ENCODE measurements at places on chromosomes 7 and 10.

DNA sequence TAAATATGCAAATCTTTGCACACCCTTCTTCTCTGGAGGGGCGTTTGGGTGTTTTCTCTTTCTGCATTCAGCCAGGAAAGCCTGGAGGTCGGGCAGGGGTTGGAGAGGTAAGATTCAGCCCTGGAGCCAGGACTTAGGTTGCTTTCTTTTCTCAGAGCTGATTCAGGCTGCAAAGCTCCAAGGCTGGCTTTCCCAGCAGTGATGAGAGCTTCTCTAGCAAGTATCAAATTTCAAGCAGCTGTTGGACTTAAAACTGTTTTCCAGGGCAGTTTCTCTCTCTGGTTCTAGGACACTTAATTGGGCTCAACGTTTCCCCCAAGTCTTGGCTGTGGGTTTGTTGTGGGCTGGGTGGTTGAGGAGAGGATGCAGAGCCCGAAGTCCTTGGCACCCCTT, 608 bp downstream of the AKR1B10 start:
- DNase-seq, result peak; percentile 64

DNA sequence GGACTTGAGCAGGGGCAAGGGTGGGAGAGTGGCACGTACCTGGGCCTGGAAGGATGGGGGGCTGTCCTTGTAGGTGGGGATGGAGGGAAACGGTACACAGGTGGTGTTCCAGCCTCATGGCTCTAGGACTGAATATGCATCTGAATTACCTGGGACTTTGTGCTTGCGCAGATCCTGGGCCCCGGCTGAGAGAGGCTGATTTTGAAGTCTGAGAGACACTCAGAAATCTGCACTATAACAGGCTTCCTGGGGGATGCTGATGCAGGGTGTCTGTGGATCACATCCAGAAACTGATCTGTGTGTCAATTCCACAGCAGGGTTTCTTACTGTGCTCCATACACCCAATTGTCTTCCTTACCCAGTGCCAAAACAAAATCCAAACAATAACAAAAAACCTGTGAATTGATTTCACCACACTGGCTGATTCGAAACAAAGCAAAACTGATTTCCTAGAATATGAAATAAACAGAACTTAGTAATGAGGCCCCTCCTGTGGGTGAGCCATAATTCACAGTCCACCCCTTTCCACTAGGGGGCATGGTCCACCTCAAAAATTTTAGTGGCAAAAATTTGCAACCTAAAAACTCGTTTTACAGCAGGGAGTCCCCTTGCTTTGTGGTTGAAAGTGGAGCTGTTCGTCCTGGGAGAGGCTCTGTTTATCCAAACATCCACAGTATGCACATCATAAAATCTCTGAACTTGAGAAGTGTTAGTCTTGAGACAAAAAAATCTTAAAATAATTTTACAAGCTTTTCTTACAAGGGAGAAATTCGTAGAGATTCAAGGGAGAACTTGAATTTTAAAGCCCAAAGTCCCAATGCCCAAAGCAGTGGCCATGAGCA, 32.0 kb upstream of the PLEKHA1 start:
- DNase-seq, result peak; percentile 5

- peak; percentile 3 for DNase-seq
These were observed 82.0 kb downstream of the SND1 start for GRCh38 chr7:127733986-127734385.

GRCh38 chr10:59079386-59080226, 96.8 kb upstream of the PHYHIPL start:
- DNase-seq, result peak; percentile 28

GRCh38 chr10:29634764-29635625, at the start of gene SVIL:
Gene SVIL (minus strand): TSS chr10:29634971. CDS start chr10:29555058, 79,913 bp downstream.
- DNase-seq, result no peak

DNA sequence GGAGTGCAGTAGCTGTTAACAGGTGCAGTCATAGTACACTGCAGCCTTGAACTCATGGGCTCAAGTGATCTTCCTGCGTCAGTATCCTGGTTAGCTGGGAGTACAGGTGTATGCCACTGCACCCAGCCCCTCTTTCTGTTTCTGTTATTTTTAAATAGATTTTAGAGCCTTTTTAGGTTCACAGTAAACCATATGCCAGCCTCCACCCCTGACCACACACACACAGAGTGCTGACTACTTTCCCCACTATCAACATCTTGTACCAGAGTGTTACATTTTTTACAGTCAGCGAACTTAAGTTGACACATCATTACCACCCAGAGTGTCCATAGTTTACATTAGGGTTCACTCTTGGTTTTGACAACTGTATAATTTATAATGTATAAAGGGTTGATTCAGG, 32.1 kb downstream of the MARCHF5 start:
- DNase-seq, result no peak

DNA sequence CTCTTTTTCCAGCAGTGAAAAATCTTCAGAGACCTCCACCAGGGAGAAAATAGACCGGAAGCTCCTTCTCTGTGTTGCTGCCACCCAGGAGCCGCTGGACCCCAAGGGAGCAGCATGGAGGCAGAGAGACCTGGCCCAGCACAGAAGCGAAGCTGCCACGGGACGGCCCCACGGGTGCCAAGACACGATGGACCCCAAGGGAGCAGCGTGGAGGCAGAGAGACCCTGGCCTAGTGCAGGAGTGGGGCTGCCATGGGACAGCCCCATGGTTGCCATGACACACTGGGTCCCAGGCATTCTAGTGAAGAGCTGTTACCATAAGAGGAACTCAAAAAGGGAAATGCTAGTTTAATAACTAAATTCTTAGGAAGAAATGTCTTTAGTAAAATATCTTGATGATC, 186.3 kb downstream of the PTPRN2 start:
- no peak for DNase-seq

GRCh38 chr7:129101746-129102145, 42.8 kb upstream of the TSPAN33 start:
- no peak for DNase-seq

- no peak for DNase-seq
These were observed 23.6 kb downstream of the VIPR2 start for GRCh38 chr7:159121068-159121467.

DNA sequence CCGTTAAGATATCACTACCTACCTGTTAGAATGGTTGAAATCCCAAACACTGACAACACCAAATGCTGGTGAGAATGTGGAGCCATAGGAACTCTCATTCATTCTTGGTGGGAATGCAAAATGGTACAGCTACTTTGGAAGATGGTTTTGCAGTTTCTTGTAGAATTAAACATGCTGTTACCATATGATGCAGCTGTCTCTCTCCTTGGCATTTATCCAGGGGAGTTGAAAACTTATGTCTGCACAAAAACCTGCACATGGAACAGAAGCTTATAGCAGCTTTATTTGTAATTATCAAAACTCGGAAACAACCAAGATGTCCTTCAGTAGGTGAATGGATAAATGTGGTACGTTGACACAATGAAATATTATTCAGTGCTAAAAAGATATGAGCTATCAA, 199.5 kb downstream of the BICC1 start:
- DNase-seq, result no peak

DNA sequence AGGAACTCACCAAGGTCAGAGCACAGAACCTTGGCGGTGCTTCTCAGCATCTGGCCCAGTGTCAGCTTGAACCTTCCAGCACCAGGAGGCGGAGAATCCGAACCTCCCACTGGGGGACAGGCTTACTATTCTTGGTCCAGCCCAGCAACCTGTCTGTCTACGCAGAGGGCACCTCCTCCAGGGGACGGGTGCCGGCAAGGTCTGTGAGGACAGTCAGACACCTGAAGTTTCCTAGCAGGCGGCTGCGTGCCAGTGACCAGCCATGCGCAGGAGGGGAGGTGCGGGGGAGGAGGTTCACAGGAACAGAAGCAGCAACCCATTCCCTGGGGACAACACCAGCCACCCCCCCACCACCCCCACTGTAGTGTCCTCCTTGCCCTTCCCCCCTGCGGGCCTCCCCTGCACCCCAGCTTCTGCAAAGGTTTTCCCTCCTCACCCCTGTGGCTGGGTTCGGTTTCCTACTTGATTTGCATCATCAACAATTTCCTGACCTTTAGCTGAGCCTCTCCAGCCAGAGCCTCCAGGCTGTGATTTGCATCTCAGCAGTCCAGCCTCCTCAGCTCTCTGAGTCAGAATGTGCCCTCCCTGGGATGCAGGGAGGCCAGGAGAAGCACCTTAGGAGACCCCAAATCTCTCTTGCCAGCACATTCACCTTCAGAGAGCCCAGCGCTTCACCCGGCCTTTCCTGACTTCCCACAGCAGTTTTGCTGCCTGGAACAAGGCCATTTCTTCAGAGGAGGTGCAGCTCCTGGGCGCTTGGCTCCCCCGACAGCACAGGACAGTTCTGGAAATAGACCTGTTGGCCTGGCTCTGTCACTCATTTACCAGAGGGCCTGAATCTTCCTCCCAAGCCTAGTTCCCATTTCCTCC, 107.5 kb upstream of the NPS start:
- no peak for DNase-seq

DNA sequence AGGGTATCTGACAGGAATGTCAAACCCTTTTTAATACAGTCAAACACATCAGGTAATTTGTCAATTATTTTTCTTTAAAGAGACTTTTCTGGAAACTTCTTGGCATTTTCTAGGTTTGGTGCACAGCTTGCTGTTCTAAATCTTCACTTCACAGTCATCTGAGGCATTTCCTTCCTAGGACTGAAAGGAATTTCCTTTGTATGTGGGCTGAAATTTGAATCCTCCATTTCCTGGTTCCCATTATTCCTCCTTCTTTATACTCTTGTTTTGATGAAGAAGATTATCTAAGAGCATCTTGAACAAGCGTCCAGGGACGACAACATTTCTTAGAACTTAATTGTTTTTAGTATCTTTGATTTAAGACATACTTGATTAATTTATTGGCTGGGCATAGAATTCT, 24.9 kb downstream of the CALD1 start:
- DNase-seq, result no peak

DNA sequence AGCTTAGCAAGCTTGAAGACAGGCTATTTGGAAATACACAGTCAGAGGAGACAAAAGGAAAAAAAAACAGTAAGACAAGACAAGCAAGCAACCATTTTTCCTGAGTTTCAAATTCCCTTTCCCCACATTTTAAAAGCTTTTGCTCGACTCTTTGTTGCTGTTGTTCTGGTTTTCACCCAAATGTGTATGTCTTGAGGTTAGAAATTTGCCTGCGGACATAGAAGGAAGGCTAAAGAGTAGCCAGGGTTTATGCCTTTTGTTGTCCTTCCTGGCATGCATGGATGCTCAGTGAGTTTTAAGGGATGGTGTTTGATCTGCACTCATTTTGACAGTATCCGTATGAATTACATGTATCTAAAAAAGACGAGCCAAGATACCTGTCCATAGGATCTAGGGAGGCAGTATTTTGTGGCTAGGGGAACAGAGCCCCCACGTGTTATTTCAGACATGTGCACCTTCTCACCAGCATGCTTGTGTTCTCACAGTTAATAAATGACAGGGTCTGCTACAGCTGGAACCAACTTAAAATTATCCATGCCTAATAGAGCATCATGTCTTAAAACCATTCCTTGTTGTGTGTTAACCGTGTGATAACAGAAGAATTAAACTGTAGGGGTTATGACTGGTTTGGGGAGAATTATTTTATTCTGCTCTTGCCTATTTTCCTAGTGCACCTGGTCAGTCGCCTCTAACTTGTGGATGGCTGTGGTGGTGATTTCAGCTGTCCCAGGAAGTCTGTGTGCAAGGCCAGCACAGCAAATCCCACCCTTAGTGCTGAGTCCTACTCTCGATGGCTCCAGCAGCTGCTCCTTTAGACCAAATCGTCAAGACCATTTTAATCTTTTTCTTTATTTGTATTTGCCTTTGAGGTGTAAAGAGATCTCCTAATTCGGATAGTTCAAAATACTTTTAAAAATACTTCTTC, 9.1 kb downstream of the WIPF3 start:
- DNase-seq, result no peak

DNA sequence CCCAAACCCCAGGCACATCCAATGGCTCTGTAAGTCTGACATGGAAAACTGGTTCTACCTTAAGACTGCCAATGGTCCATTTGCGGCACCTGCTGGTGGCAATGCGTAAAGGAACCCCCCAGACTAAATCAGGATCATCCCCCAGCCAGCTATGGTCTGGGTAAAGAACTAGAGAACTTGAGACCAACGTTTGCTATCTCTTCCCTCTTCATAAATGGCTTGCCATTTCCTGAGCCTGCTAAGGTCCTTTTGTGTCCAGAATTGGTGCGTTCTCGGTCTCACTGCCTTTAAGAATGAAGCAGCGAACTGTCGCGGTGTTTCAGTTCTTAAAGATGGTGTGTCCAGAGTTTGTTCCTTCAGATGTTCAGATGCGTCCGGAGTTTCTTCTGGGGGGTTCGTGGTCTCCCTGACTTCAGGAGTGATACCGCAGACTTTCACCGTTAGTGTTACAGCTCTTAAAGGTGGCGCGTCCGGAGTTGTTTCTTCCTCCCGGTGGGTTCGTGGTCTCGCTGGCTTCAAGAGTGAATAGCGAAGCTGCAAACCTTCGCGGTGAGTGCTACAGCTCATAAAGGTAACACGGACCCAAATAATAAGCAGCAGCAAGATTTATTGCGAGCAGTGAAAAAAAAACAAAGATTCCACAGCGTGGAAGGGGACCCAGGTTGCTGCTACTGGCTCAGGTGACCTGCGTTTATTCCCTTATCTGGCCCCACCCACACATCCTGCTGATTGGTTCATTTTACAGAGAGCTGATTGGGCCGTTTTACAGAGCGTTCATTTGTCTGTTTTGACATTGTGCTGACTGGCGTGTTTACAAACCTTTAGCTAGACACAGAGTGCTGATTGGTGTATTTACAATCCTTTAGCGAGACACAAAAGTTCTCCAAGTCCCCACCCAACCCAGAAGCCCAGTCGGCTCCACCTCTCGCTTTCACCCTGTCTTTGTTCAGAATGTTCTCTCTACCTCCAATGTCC, 95.4 kb downstream of the ELMO1 start:
- DNase-seq, result no peak

DNA sequence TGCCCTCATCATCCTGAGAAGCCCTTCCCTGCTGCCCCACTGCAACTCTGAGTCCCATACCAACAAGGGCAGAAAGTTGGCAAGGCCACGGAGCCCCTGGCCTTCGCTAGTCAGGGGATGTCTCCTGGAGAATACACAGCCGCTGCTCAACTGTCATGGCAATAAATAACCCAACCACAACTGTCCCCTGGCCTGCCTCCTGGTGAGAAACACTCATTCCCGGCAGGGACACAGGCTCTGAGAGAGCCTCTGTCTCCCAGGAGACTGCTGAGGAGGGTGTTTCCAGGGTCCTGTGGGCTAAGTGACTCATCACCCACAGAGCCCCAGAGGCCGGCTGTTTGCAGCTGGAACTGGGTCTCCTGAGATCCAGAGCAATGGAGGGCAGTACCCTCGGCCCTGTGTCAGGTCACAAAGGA, 354.1 kb downstream of the TNS3 start:
- peak; percentile 19 for DNase-seq

GRCh38 chr10:44198096-44198779, 186.7 kb downstream of the CXCL12 start:
- no peak for DNase-seq

DNA sequence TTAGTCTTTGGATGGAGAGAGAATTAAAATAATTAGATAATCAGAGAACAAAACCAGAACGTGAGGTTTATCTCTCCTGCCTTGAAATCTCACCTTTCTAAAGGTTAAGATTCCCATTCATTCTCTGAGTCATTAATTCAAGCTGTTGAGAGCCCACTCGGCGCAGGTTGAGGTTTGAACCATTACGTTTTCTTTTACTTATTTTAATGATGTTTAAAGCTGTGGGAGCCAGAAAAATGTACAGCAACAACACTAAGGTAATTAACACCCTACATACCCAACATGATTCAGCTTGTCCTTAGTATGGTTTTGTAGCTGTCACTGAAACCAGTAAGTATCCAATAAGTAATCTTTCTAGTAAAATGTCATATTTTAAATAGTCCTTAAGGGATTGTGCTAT, 153.0 kb upstream of the ANK3 start:
- no peak for DNase-seq

- DNase-seq, result no peak
These were observed 7.2 kb downstream of the DBNL start for GRCh38 chr7:44051611-44052220.

- DNase-seq, result no peak
These were observed 44.2 kb downstream of the JAZF1 start for GRCh38 chr7:28136420-28136819.

Data from AG04449 (cell line).